CD8-positive, alpha-beta T cell (primary cell): ENCODE measurements at places on chromosomes 7 and 10.

GRCh38 chr10:132624061-132624846 lies 86.7 kb downstream of the INPP5A start:
- no peak for DNase-seq

DNA sequence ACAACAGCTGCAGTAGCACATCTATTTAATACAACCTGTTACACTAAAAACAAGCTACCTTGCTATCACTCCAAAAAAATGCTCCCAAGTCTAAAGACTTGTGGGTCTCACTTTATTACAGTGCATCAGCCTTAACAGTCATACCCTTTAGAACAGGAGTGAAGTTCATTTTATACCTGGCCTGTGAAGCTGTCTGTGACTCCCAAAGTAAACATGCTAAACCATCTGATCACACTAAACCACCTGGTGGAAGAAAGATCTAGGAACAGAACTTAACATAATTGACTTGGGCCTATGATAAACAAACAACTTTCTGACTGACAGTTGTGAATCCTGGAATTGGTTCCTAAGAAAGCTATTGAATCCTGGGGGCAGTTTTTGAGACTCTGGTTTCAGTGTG lies 80.9 kb upstream of the ATP6V0A4 start:
- no peak for DNase-seq

GRCh38 chr10:70974920-70975319 lies 86.6 kb upstream of the PCBD1 start:
- no peak for DNase-seq

DNA sequence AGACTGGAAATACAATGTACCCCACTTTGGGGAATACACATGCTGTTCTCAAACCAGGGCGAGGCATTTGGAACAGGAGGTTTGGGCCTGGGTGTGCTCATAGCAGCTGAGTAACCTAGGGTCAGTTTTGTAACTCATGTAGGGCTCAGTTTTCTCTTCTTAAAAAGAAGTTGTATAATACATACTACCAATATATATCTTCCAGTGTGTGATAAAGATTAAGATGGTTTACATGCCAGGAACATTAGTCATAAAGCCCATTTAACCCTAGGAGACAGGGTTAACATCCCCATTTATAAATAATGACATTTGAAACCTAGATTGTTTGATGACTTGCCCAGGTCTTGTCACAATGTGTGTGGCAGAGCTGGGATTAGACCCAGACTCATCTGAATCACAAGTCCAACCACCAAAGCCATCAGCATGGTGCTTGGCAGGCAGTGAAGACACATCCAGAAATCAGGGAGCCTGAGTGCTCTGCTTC lies 6.0 kb downstream of the AKR1B10 start:
- DNase-seq = no peak
